ENCODE measurements at places on chromosomes 7 and 10. TPM values are rescaled to one million over a fixed set of nuclear protein-coding genes. Genes with fewer than 3 reads are reported as not detected.

Gene MCM10
- total RNA-seq: 3.7 TPM

DNA sequence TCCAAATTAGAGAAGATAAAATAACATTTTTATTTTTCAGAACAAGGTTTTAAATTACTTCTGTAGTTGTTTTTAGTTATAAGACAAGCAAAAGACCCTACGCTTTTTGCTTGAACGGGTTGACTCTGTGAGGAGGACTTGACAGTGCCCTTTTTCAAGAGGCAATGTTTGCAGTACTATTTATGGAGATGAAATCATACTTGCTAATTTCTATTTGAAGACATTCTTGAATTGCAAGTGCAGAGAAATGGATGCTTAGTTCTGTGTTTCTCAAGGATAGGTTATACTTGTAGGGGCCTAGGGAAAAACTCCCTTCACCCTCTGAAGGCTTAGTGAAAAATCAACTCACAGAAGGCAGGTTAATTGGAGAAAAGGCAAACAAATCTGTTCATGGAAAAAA, 1229.5 kb downstream of the REEP3 start:
- no peak for DNase-seq

Gene TMUB1
- 30.0 TPM for total RNA-seq

GRCh38 chr10:49410365-49411074, 14.6 kb upstream of the DRGX start:
- DNase-seq: no peak

Gene CWF19L1
- 18.7 TPM for total RNA-seq

DNA sequence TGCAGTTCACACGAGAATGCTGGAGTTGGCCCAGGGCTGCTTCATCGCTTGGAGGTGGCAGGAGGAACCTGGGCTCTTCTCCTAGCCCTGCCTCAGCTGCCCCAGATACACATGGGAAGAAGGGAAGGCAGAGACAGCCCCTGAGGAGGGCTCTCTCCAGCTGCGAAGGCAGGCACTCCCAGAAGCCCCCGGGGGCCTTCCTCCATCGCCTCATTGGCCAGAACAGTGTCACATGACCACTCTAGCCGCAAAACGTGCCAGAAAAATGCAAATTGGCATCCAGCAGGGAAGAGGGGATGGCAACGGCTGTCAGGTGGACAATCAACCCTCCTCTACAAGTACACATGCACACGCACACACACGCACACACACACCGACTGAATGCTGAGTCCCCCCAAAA, 217.8 kb upstream of the FRMD4A start:
- DNase-seq: no peak

Gene PDZD7
- 1.9 TPM for total RNA-seq

DNA sequence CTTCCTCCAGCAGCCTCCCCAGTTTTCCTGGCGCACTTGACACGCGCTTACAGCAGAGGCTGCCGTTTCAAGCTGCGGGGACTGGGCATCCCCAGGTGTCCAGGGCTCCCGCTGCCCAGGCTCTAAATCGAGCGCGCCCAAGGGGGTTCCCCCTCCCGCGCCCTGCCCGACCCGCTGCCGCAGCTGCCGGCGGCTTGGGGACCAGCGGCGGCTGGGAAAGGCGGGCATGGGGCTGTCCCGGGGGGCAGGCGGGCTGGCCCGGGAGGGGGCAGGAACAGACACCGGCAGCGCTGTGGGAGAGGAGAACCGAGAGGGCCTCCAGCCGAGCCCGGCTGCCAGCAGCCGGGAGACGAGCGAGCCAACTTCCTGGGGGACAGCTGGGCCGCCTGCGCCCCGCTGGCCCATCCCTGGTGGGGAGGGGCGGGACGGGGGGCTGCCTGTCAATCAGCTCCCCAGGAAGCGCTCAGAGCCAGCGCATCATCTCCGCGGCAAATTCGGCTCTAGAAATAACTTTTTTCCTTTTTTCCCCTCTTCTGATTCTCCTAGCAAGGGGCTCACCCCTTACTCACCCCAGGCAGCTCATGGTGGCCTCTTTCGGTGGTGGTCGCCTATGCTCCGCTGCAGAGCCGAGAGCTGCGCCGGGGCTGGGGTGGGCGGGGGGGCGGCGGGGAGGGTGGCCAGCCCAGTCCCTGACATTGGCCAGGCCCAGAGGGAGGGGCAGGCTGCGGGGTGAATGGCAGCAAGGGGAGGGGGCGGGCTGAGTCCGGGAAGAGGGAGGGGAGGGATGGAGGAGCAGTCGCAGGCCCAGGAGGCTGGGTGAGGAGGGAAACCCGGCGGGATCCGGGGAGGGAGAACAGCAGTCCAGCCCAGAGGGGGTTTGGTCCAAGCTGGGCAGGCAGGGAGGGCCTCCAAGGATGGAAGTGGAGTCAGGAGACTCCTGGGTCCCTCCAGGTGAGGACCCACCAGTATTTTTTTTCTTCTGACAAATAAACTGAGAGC, 14.7 kb downstream of the GRID2IP start:
- DNase-seq: no peak

- no peak for DNase-seq
Measured at GRCh38 chr10:119478811-119479341, 63.6 kb downstream of the RGS10 start.

DNA sequence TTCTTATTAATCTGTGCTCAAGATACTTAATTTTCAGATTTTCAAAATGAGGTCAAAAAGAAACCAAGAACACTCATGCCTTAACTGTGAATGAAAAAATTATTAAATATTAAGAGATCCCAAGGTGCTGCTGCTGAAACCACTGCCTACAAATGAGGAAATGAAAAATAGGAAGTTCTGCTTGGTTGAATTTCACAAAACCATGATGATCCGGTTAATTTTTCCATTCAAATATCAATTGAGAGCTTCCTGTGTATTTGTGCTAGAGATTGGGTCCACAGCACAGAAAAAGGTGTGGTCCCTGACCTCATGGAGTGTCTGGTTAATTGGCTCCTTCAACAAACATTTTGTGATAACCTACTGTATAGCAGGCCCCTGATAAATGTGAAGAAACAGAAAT, 132.7 kb upstream of the YAE1 start:
- DNase-seq: no peak

Gene RET
- 0.43 TPM for total RNA-seq

Gene SPRN
- 2.2 TPM for total RNA-seq

All from osteocyte (in vitro differentiated cells).